Stimulated activated CD4-positive, alpha-beta T cell treated with anti-CD3 and anti-CD28 coated beads, Interleukin-1b, Interleukin-23, amount 100 ng/mL, for 1 hour (primary cell): ENCODE measurements at places on chromosomes 2 and 18.

GRCh38 chr2:21165350-21165749 lies 41.6 kb downstream of the TDRD15 start:
- no peak for DNase-seq

- DNase-seq, result no peak
Observed at GRCh38 chr2:55489467-55490062, 30.0 kb upstream of the CFAP36 start.

DNA sequence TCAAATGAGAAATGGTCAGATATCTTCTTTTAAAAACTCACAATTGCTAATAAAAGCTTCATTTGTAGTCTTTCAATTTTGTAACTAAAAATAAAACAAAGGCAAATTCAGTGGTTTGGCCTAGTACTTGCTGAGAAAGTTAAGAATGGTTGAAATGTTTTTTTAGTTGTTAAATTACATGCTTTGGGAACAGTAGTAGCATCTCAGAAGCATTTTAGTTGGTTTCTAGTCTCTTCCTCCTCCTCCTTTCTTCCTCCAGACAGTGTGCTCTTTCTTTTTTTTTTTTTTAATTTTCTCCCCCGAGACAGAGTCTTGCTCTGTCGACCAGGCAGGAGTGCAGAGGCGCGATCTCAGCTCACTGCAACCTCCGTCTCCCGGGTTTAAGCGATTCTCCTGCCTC lies 9.8 kb downstream of the TRAK2 start:
- DNase-seq, result no peak

DNA sequence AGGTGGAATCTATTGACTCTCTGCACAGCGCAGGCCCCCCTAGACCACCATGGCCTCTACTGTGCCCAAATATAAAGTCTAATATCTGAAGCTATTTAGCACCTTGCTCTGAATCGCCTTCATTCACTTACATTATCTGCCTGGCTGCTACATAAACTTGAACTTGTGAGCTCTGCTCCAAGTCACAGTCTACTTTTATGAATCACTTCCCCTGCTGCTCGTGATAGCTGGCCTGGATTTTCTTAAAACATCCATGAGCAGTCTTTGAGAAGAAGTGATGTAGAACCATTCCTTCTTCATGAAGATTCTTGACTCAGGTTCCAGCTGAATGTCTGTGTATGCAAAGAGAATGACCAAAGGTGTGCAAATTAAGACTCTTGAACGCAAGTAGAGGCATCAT lies 359.5 kb downstream of the RND3 start:
- DNase-seq, result no peak

DNA sequence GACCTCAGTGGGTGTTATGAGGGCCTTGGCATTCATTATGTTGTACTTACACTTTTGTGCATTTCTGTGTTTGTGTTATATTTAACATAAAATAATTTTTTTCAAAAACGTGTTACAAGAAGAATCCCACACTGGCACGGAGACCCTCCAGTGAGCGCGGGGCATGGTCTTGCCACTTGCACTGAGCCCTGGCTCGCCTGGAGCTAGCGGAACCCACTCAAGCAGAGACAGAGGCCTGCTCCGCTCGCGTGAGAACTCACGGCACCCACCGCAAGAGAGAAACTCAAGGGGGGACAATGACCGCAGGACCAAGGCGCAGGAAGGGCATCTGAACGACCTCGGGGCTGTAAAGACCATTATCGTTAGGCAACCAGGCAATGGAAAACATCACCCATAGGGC lies 248.0 kb upstream of the SOX11 start:
- DNase-seq, result no peak

DNA sequence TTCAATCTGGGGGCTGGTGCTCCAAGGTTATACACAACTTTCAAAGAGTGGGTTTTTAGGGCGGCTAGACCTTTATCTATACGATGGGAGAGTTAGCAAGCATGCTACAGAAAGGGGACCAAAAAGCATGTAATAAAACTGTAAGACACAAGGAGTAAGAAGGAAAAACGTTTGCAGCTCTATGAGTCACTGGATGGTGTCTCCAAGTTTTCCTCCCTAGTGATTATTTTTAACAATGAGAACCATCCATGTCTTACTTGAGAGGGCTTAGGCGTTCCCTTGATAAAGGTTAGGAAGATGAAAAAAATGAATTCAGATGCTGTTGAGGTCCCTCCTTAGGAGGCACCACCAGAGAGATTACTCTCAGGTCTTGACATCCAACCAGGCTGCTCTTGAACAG lies 75.9 kb downstream of the HRH4 start:
- DNase-seq, result no peak

GRCh38 chr18:76847916-76848315 lies 25.6 kb downstream of the ZNF236 start:
- no peak for DNase-seq

GRCh38 chr2:30349691-30350090 lies 97.4 kb upstream of the LCLAT1 start:
- DNase-seq, result no peak

- DNase-seq, result no peak
Observed at GRCh38 chr2:62309465-62310091, 113.7 kb downstream of the B3GNT2 start.

DNA sequence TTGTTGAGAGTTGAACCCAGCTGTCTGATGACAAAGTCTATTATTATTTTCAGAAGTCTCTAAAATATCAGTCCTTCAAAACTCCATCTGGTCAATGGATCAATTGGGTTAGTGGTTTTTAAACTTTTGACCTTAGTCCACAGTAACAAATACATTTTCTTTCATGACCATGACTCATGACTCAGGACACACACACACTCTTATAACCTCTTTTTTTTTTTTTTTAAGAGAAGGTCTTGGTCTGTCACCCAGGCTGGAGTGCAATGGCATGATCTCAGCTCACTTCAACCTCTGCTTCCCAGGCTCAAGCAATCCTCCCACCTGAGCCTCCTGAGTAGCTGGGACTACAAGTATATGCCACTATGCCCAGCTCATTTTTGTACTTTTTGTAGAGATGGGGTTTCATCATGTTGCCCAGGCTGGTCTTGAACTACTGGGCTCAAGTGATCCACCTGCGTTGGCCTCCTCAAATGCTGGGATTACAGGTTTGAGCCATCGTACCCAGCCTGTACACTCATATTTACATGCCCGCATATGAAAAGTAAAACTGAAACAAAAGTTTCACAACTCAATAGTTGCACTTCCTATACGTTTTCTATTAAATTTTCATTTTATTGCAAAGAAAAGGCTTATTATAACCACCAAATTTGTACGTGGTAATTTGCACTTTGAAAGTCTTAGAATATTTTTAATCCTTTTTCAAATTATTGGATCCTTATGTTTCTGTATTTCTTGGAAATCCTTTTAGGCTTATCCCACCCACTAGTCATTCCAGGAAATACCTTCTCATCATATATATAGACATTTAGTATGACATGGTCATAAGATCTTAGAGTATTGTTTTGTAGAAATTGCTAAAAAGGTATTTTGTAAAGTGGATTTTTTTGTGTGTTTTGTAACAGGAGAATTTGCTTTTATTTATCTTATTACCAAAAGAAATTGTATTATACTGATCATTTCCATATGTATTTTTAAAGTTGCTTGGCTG lies 199.0 kb downstream of the LPIN1 start:
- DNase-seq, result no peak

- no peak for DNase-seq
Observed at GRCh38 chr2:127449414-127449813, 31.2 kb downstream of the PROC start.

- DNase-seq, result no peak
Observed at GRCh38 chr18:49022311-49023161, 71.8 kb upstream of the SMAD7 start.

GRCh38 chr2:96147593-96148201 lies 2.5 kb upstream of the DUSP2 start:
- no peak for DNase-seq

DNA sequence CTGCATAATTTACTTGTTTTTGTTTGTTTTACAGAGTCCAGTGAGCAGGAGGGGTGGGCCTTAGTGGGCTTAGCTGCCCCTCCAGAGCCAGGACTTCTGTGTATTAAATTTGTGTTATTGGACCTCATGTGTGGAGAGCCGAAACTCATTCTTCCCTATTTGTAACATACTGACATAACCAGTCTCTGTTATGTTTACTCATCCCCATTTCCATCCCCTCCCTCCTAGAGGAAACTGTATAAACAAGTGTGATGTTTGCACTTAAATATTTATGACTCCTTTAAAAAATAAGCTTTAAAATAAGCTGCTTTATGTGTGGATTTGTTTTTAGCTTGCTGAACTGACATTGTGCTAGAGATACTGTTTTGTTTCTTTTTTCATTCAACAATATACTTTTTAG lies 13.8 kb downstream of the ZNF512 start:
- DNase-seq, result no peak

GRCh38 chr2:48715042-48715899 lies 40.3 kb downstream of the LHCGR start:
- no peak for DNase-seq

- no peak for DNase-seq
Observed at GRCh38 chr2:26891-27290, 19.4 kb downstream of the FAM110C start.

DNA sequence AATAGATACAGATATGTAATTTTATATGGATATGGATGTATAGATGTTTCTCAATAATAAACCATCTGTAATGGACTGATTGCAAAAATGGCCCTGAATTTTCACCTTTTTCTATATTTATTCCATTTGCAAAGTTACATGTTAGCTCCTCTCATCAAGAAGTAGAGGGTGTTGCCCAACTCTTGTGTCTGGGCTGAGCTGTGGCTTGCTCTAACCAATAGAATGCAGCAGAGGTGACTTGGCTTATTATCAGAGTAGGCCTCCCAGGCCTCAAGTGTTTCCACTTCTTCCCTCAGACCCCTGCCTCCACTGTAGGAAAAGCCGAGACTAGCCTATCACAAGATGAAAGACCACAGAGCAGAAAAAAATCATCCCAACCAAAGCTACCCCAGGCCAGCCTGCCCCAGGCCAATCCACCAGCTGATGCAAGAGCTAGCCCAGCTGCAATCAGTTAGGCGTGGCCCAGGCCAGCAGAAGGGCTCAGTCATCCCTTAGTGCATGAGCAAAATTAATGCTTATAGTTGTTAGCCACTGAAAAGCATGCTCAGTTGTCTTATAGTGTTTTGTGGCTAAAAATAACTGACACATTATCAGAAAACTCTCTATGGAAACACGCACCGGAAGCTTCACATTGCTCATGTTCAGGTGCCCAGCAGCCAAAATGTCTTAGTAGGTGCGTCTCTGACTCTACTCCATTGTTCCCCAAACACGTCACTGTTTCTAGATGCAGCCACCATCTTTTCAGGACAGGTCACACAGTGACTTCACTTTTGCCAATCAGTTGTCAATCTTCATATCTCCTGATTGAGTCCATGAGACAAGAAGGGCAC lies 464.0 kb downstream of the FBXO15 start:
- DNase-seq, result no peak

DNA sequence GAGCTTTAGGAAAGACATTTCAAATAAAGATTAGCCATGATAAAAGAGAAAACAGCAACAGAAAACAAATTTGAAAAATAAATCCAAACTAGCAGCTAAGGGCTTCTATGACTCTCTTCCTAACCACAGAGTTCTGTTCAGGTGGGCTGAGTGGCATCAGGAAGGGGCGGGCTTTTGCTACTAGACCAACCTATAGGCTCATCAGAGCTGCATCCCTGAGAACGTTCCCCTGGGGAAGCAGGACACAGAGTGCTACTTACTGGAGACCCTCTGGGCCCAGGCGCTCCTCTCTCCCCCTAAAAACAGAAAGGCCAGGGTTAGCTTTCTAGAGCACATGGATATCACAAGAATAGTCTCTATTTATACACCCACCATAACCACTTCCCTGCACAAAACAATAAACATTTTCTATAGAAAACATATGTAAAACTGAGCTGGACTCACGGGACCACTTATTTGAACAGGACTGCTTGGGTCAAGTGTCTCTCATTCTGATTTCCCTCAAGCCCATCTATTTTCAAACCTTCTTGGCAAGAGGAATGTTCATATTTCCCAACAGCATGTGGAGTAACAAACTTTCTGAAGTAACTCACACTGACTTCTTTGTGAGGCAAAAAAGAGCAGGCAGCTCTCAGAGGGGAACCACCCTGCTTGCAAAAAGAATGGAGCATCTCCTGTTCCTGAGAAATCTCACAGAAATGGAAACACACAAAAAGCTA lies 78.9 kb upstream of the LMAN1 start:
- no peak for DNase-seq

DNA sequence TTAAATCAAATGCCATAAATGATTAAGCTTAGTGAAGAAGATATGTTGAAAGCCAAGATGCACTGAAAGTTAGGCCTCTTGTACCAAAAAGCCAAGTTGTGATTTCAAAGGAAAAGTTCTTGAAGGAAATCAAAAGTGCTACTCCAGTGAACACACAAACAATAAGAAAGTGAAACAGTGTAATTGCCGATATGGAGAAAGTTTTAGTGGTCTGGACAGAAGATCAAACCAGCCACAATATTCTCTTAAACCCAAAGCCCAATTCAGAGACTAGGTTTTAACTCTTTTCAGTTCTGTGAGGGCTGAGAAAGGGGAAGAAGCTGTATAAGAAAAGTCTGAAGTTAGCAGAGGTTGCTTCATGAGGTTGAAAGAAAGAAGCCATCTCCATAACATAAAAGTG lies 101.8 kb upstream of the RPE start:
- DNase-seq, result no peak

GRCh38 chr2:30510409-30510808 lies 63.4 kb downstream of the LCLAT1 start:
- no peak for DNase-seq

GRCh38 chr18:39549144-39549543 lies 1983.5 kb upstream of the CELF4 start:
- DNase-seq, result no peak

DNA sequence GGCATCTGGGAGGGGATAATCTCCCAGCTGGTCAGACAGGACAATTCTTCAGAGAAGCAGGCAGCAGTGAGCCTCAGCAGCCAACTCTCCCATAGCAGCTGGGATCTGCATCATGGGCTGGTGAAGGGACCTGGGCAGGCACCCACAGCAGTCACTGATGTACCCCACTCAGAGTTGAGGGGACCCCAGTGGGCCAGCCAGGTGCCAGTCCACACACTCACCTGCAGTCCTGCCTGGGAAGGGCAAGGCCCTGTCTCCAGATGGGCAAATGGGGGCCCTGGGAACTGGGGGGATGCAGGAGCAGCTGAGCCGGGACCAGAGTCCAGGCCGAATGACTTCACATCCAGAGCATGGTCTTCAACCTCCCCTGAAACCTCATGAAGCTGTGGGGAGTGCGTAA lies 170.4 kb downstream of the ZFP36L2 start:
- DNase-seq, result no peak

DNA sequence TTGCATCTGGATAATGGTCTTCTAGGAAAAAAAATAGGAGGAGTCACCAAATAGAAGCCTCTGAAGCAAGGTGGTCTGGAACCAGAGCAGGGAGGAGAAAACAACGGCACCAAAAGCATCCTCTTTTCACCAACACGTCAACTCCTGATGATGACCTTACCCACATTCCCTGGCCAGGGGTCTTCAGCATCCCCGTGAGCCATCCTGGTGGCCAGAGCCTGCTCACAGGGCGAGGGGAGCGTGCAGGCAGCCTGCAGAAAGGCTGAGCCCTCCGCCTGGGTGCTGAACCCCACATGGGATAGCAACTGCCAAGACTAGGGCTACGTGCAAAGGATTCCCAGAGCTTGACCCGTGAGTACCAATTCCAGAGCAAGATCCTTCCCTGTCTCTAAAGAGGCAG lies 191.0 kb downstream of the NDUFA10 start:
- no peak for DNase-seq
